ENCODE measurements at places on chromosomes 16 and 17. TPM values are rescaled to one million over a fixed set of nuclear protein-coding genes. Genes with fewer than 3 reads are reported as not detected.

The KRTAP17-1 gene
- total RNA-seq = not detected

The SLC52A1 gene
- not detected for total RNA-seq

The C1QL1 gene
- 14.6 TPM for total RNA-seq

The SLC47A2 gene
- not detected for total RNA-seq

The RAB34 gene
- total RNA-seq = 54.3 TPM

DNA sequence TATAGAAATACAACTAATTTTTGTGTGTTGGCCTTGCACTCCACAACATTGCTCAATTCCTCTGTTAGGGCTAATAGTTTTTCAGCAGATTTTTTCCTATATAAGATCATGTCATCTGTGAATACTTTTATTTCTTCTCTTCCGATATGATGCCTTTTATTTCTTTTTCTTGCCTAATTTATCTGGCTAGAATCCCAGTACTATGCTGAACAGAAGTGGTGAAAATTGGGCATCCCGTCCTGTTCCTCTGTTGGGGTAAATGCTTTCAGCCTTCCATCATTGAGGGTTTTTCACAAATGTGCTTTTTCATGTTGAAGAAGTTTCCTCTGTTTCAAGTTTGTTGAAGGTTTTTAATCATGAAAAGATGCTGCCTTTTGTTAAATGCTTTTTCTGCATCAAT is 22.7 kb upstream of the TNFRSF13B start:
- no peak for DNase-seq
- H3K4me3 ChIP-seq = no peak overlapping the region
- no peaks in the 10 kb centered on the region for H3K36me3 ChIP-seq
- no peak overlapping the region for H3K27ac ChIP-seq
- peaks cover under 1% of the 10 kb centered on the region for H3K4me1 ChIP-seq
- H3K27me3 ChIP-seq = peaks cover 15% of the 10 kb centered on the region

- no peaks in the 10 kb centered on the region for H3K4me1 ChIP-seq
- H3K27me3 ChIP-seq = no peaks in the 10 kb centered on the region
- H3K27ac ChIP-seq = no peak overlapping the region
- no peak overlapping the region for H3K4me3 ChIP-seq
- no peak for DNase-seq
- H3K36me3 ChIP-seq = no peaks in the 10 kb centered on the region
These were observed 717.3 kb downstream of the KCNJ2 start for GRCh38 chr17:70886648-70887047.

DNA sequence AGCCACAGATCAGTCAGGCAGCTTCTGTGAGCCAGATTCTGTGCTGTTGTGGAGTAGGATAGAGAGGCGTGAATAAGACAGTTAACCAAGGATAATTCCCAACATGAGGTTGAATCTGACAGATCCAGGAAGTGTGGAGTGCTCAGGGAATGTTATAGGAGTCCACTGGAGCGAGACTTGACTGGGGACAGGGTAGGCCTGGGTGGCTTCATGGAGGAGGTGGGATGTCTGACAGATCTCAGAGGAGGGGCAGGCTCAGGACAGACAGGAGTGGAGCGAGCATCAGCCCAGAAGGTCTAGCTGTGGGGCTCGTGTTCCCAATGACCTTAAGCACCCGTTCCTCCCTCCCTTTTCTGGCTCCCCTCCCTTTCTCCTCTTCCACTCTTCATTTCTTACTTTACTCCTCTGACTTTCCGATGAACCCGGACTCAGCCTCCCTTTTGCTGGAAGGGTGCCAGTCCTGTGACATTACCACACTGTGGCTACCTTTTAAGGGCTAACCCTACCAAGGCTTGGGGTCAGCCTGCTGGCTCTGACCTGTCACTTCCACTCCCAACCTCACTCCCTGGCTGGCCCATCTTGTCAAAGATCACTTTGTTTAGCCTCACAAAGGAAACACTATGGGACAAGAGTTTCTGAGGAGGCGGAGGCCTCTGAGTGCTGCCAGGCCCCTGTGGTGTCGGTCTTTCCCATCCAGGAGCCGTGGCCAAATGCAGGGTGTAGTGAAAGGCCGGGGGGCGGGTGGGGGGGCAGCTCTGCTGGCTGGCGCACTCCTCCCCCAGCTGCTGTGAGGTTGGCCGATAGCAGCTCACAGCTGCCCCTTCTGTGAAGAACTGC is 28.5 kb upstream of the EFCAB13 start:
- no peak overlapping the region for H3K4me3 ChIP-seq
- no peaks in the 10 kb centered on the region for H3K4me1 ChIP-seq
- no peak overlapping the region for H3K27ac ChIP-seq

GRCh38 chr16:11389083-11389482 is 43.8 kb downstream of the RMI2 start:
- peaks cover 10% of the 10 kb centered on the region for H3K4me1 ChIP-seq
- H3K36me3 ChIP-seq = no peaks in the 10 kb centered on the region
- no peak overlapping the region for H3K4me3 ChIP-seq
- H3K27ac ChIP-seq = no peak overlapping the region
- no peaks in the 10 kb centered on the region for H3K27me3 ChIP-seq
- peak; percentile 6 for DNase-seq

DNA sequence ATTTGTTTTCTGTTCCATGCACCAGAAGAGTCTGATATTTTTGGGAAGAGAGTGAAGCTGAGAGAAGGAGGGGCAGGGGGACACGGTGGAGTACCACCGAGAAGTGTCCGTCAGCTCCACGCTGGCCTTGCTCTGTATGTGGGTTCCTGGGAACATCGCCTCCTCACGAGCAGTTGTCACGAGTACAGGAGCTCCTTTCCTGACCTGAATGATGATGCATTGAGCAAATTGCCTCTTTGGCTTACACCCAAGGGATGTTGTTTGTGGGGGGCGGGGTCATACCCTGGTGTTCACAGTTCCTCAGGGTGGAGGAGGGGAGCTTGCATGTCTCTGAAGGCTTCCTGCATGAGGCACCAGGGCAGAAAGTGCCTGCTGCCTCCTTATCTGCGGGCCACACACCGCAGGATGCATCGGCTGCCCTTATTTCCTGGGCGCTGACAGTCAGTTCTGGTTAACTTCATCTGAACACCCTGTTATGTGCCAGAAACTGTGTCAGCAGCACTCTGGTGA is 36.2 kb downstream of the RGS9 start:
- DNase-seq = peak; percentile 38
- peaks cover 3% of the 10 kb centered on the region for H3K27me3 ChIP-seq
- no peak overlapping the region for H3K27ac ChIP-seq

DNA sequence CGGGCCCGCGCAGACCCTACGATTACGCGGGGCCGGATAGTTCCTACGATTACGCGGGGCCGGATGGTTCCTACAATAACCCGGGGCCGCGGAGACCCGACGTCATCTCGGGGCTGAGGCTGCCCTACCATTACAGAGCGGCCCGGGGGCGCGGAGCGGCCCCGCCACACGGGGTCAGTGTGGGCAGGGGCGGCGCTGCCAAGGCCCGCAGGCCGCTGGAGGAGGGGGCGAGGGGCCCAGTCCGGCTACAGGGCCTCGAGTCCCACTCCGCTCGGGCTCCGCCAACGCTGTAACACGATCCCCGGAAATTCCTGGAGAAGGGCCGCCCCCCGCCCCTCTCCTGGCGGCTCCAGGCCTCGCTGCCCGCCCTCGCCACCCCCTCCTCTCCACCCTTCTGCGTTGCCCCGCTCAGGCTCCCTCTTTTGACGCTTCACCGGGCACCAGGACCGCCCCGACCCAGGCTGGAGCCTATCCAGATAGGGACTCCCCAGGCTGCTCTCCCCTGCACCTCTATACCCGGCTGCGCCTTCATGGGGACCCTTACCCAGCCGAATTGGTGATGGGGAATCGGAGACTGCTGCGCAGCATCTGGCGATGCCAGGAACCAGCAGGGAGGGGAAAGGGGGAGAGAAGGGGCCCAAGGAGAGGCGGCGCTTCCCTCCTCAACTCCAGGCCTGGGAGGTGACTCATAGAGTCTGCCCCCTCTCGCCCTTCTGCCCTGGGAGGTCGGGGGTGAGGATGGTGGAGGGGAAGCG is at the start of gene RAB34:
Gene RAB34 (minus strand): TSS at position 291 of the 755 bp plus-strand sequence. CDS start 602 bp downstream, outside the sequence.
- no peaks in the 10 kb centered on the region for H3K36me3 ChIP-seq
- peak within 1 kb of the TSS; percentile 97 for H3K27ac ChIP-seq
- H3K4me1 ChIP-seq = peaks cover 24% of the 10 kb centered on the region
- H3K4me3 ChIP-seq = peak within 1 kb of the TSS; percentile 87

DNA sequence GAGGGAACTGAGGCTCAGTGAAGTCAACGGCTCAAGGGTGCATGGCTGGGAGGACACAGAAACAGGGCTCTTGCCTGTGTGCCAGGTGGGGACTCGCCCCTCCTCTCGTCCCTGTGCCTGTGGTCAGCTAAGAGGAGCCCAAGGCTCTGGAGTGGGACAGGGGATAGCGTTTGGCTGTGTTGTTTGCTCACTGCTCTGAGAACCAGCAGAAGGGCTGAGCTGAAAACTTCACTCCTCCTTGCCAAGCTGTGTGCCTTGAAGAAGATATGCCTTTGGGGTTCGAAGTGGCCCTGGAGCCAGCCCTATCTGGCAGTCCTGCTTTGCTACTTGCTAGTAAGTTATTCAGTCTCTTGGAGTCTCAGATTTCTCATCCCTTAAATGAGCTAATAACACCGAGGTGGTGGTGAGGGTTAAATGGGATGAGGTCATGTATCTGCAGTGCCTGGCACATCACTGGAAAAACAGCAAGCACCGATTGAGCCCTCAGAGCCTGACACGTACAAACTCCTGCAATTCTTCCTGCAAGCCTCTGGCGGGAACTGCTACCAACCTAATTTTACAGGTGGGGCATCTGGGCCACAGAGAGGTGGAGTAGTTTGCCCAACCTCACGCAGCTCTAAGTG is 17.7 kb downstream of the FOXL1 start:
- no peak overlapping the region for H3K4me3 ChIP-seq
- no peak overlapping the region for H3K27ac ChIP-seq
- H3K4me1 ChIP-seq = peaks cover 2% of the 10 kb centered on the region
- H3K27me3 ChIP-seq = peaks cover 3% of the 10 kb centered on the region

All from glutamatergic neuron (in vitro differentiated cells).